ENCODE measurements at places on chromosomes 6 and 20. TPM values are rescaled to one million over a fixed set of nuclear protein-coding genes. Genes with fewer than 3 reads are reported as not detected.

GRCh38 chr6:71468841-71469700 lies 180.5 kb downstream of the OGFRL1 start:
- H3K4me3 ChIP-seq: no peak overlapping the region
- H3K27me3 ChIP-seq: peaks cover 2% of the 10 kb centered on the region

DNA sequence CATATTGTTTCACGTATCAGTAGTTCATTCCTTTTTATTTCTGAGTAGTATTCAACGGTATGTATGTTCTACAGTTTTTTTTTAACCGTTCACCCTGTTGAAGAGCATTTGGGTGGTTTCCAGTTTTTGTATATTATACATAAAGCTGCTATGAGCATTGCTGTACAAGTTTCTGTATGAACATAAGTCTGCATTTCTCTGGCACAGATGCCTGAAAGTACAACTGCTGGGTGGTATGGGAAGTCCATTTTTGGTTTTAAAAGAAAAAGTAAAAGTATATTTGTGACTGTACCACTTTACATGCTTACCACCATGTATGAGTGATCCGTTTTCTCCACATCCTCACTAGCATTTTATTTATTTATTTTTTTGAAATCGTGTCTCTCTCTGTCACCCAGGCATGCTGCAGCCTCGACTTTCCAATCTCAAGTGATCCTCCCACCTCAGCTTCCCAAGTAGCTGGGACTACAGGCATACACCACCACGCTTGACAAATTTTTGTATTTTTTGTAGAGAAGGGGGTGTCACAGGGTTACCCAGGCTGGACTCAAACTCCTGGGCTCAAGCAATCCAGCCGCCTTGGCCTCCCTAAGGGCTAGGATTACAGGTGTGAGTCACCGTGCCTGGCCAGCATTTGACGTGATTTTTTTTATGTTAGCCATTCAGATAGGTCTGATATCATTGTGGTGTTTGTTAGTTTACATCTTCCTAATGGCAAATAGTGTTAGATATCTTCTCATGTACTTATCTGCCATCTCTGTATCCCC lies 11.0 kb upstream of the SIM1 start:
- no peaks in the 10 kb centered on the region for H3K36me3 ChIP-seq
- H3K4me1 ChIP-seq: no peaks in the 10 kb centered on the region
- H3K27ac ChIP-seq: no peak overlapping the region
- no peak overlapping the region for H3K4me3 ChIP-seq

DNA sequence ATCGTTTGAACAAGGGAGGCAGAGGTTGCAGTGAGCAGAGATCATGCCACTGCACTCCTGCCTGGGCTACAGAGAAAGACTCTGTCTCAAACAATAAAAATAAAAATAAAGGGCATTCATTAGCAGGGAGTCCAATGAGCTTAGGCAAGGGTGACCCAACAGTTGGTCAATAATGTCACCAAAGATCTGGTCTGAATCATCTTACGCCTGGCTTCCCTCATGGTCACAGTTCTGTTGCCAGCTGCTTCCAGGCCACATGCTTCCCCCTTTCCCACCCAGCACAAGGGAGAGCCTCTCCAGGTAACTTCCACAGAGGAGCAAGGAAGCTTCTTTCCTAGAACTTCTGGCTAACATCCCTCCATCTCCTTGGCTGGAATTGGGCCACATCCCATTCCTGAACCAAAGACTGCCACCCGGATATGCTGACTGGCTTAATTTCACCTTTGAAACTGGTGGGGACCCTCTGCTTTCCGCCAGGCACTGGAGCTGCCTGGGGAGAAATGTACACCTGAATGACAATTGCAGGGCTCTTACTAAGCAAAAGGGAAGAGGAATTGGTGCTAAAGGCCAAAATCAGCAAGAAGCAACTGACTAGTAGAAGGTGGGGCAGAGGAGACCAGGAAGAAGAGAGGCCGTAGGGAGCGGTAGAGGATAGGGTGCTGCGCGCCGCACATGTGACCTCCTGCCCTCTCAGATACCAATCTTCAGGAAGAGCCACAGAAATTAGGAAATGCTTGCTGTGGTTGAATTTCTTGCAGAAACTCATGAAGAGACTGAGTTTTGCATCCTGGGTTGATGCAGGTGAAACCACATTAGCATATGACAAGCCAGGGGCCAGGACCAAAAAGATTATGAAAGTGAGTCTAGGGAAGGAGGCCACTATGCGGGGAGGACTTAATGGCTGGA lies 8.3 kb upstream of the SCML4 start:
- peaks cover 31% of the 10 kb centered on the region for H3K4me1 ChIP-seq
- H3K4me3 ChIP-seq: no peak overlapping the region
- no peak overlapping the region for H3K27ac ChIP-seq

DNA sequence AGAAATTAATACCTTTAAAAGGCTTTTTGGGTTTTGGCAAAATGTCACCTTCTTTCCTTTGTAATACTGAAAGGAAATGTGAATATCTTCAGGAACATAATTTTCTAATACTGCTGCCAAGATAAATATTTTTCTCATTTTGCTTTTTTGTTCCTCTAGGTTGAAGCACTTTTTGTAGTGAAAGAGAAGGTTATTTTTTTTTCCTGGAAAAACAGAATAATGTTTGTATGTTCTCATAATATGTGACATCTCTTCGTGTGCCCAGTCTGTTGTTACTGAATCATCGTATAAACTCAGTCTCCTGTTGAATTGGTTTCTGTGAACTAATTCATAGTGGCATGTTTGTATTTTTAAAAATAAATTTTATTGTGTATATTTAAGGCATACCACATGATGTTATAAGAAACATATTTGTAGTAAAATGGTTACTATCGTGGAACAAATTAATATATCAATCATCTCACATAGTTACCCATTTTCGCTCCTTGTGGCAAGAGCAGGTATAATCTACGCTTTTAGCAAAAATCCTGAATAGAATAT lies 74.4 kb downstream of the SH3BGRL2 start:
- no peaks in the 10 kb centered on the region for H3K36me3 ChIP-seq
- no peak overlapping the region for H3K27ac ChIP-seq
- H3K27me3 ChIP-seq: no peaks in the 10 kb centered on the region
- DNase-seq: no peak
- peaks cover 9% of the 10 kb centered on the region for H3K4me1 ChIP-seq

- H3K4me3 ChIP-seq: no peak overlapping the region
- H3K36me3 ChIP-seq: no peaks in the 10 kb centered on the region
- no peak for DNase-seq
- H3K4me1 ChIP-seq: peaks cover 3% of the 10 kb centered on the region
- no peaks in the 10 kb centered on the region for H3K27me3 ChIP-seq
Observed at GRCh38 chr6:37540390-37540789, 40.7 kb upstream of the CCDC167 start.

GRCh38 chr6:39758905-39759605 lies 33.1 kb upstream of the DAAM2 start:
- no peak for DNase-seq
- H3K4me1 ChIP-seq: no peaks in the 10 kb centered on the region
- no peak overlapping the region for H3K4me3 ChIP-seq
- peaks cover 12% of the 10 kb centered on the region for H3K27me3 ChIP-seq
- H3K36me3 ChIP-seq: no peaks in the 10 kb centered on the region
- no peak overlapping the region for H3K27ac ChIP-seq

DNA sequence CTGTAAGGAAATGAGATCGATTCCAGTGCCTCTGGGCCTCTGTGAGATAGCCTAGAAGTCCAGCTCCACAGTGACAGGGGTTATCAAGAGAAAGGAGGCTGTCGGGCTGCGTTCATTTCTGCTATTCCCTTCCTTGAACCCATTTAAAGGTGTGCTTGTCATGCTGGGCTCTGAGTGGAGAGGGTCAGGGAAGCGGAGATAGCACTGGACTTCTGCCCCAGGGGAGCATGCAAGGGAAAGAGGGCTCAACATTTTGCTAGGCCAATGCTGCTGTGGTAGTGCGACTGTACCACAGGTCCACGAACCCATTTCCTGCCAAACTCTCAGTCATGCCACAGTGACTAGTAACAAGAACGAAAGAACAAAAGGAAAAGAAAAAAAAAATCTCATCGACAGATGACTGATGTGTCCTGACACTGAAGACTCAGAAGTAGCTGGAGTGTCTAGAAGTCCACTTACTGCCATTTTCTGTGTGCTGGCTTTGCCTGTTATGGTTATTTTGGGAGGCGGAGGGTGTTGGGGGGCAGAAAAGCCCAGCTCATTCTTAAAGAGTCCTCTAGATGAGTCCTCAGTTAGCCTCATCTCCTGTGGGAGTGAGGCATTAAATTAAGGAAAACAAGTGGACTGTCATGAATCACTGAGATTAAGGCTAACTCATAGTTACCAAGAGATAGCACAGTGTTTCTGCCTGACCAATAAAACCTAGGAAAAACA lies 8.1 kb downstream of the NEDD9 start:
- H3K27ac ChIP-seq: peak overlapping the region; percentile 93
- peaks cover 54% of the 10 kb centered on the region for H3K36me3 ChIP-seq
- no peaks in the 10 kb centered on the region for H3K27me3 ChIP-seq
- peak overlapping the region; percentile 54 for H3K4me3 ChIP-seq
- H3K4me1 ChIP-seq: peaks cover 74% of the 10 kb centered on the region
- DNase-seq: peak; percentile 67

DNA sequence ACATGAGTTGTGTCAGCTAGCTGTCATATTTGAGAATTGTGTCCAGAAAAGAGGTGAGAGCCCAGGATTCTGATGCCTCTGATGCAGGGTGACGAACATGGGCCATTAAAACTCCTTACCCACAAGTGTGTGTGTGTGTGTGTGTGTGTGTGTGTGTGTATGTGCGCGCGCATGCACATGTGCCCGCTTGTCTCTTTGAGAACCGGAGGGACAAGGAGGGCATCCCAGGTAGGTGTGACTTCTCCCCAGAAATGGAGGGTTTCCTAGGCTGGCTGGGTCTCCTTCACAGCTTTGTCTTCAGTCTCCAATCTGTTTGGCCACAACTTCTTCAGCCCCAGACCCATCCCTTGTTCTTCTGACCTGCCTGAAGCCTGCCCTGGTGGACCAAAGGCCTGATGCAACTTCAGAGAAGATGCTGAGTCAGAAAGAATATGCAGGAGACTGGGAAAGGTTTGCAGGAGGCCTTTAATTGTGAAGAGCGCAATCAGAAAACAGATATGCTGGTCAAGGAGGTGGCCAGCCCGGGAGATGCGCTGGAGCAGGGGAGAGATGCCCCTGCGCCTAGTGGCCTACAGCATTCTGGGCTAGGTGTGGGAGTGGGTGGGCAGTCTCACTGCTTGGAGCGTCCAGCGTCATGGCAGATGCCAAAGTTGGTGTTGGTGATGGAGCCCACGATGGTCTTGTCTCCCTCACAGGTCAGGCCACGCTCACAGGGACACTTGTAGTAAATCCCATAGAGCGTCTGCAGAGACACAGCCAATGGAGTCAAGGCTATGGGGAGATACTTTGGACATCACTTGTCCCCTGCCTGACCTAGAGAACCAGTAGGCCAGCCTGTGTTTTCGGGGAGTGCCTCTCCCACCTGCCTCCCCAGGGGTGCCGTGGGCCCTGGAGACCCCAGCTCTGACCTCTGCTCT lies 2.3 kb downstream of the CLPS start:
- no peaks in the 10 kb centered on the region for H3K4me1 ChIP-seq
- no peak overlapping the region for H3K27ac ChIP-seq
- no peak for DNase-seq
- H3K36me3 ChIP-seq: no peaks in the 10 kb centered on the region
- H3K27me3 ChIP-seq: peaks cover 12% of the 10 kb centered on the region

DNA sequence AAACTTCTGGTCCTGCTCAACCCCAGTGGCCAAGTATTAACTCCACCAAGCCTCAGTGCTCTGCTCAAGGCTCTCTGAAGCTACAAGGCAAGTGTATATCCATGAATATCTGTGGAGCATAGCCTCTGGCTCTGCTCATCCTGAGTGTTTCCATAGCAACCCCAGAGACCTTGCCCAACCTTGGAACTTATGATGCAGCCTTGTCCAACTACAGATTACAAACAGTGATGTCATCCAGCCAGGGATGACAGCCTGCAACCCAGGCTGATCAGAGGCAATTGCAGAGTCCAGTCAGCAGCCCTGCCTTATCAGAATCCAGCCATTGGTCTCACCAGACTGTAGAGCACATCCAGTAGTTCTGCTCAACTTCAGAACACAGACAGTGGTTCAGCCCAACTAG lies 65.5 kb upstream of the SPACA1 start:
- no peaks in the 10 kb centered on the region for H3K36me3 ChIP-seq
- H3K4me1 ChIP-seq: no peaks in the 10 kb centered on the region
- H3K4me3 ChIP-seq: no peak overlapping the region
- no peak for DNase-seq
- H3K27me3 ChIP-seq: peaks cover 9% of the 10 kb centered on the region

GRCh38 chr20:46089167-46089416 lies 670 bp downstream of the NCOA5 start:
- H3K27me3 ChIP-seq: no peaks in the 10 kb centered on the region
- peak overlapping the region; percentile 92 for H3K27ac ChIP-seq
- peak overlapping the region; percentile 88 for H3K4me3 ChIP-seq
- DNase-seq: no peak
- H3K4me1 ChIP-seq: peaks cover 47% of the 10 kb centered on the region
- peaks cover 3% of the 10 kb centered on the region for H3K36me3 ChIP-seq

DNA sequence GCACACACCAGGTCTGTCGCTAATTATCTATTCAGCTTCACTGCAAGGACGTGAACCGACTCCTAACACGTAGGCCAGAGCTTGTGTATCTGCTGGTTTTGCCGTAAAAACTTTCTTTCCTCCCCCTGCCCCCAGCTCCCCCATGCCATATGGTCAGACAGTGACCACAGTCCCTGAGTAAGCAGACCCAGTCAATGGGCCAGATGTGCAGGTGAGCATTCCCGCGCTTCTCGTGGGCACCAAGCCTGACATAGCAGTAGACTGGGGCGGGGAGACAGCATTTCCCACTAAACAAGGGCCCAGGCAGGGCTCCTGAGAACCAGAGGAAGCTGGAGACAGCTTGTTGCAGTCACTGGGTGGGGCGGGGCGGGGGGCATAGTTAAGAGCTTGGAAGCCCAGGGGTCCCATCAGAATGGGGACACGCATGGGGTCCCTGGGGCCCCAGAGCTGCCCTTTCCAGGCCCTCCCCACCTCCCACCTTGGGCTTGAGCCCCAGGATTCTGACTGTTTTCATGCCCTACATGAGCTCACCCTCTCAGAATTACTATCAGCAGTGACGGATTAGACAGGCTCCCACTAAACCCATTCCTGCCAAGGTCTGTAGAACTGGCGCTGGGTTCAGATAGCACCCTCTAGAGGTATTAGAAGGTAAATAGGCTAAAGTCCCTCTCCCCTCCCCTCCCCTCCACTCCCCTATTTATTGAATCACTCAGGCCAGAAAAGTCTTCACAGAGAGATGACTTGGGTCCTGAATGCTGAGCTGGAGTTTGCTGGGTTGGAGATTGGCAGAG lies 51.8 kb downstream of the CDH26 start:
- H3K4me1 ChIP-seq: peaks cover 26% of the 10 kb centered on the region
- H3K36me3 ChIP-seq: no peaks in the 10 kb centered on the region
- peaks cover 4% of the 10 kb centered on the region for H3K27me3 ChIP-seq
- no peak overlapping the region for H3K4me3 ChIP-seq
- no peak overlapping the region for H3K27ac ChIP-seq
- DNase-seq: no peak

TMEM30A gene
- total RNA-seq: 69.7 TPM

MTO1 gene
- total RNA-seq: 59.6 TPM

KIAA1755 gene
- not detected for total RNA-seq

OOEP gene
- total RNA-seq: 0.57 TPM

HS3ST5 gene
- total RNA-seq: not detected

Measured in activated CD4-positive, alpha-beta T cell treated with anti-CD3 and anti-CD28 coated beads, Interleukin-2, amount 10 ng/mL, durations not matched to agents 7 days and 5 days (primary cell).